Fibroblast of the aortic adventitia (primary cell): ENCODE measurements at places on chromosomes 12 and 14.

GRCh38 chr12:11595080-11595479, 54.4 kb upstream of the ETV6 start:
- DNase-seq: no peak

DNA sequence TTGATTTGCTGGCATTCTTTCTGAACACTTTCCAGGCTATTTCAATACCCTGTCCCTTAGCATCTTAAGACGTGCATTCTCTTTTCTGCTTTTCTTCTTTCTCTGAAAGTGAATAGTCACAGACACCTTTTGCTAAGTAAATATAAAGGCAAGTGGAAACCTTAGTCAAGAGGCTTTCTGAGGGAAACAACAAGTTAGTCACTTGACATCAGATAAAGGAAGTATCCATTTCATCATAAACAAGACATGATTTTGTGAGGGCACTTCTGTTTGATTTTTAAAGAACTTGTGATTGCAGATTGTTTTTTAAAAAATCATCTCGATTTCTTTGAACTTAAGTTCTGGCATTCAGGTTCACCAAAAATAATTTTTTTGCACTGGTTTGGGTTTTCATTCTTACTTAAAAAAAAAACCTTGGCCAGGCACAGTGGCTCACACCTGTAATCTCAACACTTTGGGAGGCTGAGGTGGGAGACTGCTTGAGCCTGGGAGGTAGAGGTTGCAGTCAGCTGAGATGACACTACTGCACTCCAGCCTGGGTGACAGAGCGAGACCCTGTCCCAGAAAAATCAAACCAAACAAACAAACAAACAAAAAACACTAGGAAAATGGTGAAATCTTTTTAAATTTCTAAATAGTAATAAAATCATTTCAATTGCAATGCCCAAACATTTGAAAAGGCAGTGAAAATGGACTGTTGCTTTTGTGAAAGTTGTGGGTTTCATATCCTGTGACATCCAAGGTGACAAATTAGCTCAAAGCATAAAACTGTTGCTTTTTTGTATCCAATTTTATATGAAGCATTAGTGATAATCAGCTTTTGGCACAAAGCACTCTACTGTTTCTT, 8.3 kb upstream of the KLHL42 start:
- DNase-seq: no peak

- no peak for DNase-seq
Observed at GRCh38 chr14:105485739-105486162, 935 bp upstream of the CRIP1 start.

DNA sequence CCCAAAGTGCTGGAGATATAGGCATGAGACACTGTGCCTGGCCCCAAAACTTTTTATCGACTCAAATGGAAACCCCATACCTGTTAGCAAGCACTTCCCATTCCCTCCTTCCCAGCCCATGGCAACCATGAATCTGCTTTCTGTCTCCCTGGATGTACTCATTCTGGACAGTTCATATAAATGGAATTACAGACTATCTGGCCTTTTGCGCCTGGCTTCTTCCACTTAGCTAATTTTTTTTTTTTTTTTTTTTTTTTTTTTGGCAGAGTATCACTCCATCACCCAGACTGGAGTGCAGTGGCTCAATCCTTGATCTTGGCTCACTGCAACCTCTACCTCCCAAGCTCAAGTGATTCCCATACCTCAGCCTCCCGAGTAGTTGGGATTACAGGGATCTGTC, 134.5 kb upstream of the MED13L start:
- peak; percentile 51 for DNase-seq

- DNase-seq: no peak
Observed at GRCh38 chr12:98217257-98217656, 298.1 kb upstream of the TMPO start.
